Panc1 (cell line): ENCODE measurements at places on chromosomes 1 and 21. TPM values are rescaled to one million over a fixed set of nuclear protein-coding genes. Genes with fewer than 3 reads are reported as not detected.

DNA sequence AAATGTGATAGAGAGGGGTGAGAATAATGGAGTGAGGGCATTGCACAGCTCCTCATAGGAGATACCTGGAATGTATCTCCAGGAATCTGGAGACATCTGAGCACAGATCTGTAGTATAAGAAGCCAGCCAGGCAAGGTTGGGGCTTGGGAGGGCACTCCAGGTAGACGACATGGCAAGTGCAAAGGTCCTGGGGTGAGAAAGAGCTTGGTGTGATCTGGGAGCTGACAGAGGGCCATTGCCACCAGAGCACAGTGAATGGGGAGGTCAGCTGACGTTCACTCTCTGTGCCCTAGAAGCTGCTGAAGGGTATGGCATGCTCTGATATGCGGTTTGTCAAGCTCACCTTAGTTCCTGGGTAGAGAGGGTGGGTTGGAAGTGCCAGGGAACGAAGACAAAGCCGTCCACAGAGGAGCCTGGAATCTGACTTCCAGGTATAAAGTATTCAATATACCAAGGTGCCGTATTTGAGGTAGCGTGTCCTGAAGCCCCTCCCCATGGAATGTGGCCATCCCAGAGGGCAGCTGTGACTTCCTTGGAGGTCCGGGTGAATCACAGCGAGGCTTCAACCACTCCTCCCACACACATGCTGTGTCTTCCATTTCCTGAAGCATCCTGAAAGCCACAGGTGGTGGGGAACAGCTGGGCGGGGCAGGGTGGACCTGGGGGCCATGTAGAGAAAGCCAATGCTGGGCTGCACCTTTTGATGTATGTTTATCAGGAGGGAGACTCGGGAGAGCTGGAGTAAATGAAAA, 182.7 kb upstream of the KLHDC7A start:
- peaks cover 24% of the 10 kb centered on the region for H3K27me3 ChIP-seq
- H3K36me3 ChIP-seq = no peaks in the 10 kb centered on the region
- no peak overlapping the region for H3K27ac ChIP-seq
- H3K4me1 ChIP-seq = no peaks in the 10 kb centered on the region
- H3K4me3 ChIP-seq = no peak overlapping the region

DNA sequence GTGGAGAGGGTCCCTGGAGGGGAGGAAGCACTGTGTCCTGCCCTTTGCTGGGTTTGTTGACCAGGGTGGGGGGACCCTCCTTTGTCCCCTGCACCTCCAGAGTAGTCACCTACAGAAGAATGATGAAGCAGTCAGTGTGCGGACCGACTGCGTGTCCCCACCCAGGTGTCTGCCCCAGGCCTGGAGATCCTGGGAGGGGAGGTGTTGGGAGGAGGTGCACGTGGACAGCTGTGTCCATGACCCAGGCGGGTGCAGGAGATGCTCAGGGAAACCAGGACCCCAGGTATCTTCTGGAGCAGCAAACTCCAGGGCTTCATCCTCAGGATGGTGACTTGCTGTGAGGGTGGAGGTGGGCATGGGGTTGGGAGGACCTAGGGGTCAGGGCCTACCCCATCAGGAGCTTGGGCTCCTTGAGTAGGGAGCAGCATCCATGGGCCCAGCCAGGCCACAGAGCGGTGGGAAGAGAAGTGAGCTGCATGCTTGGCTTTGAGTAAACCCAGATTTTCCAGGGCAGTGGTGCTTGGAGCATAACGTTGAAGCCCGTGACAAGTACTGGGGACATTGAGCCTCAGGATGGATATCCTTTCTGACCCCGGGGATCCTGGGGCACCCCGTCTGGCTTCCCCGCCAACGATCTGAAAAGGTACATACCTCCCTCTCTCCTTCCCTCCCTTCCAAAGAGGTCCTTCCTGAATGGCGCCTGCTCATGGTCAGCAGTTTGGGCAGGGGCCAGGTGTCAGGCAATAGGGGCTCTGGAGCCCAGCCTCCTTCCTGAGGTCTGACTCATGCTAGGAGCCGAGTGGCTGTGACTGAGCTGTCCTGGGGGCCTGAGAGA, 13.7 kb downstream of the ACTRT2 start:
- no peak overlapping the region for H3K4me3 ChIP-seq
- H3K27me3 ChIP-seq = peaks cover 2% of the 10 kb centered on the region; the same call in 1 of the 2 replicates
- no peak for DNase-seq

GRCh38 chr21:34302521-34302920, 61.3 kb upstream of the KCNE2 start:
- no peaks in the 10 kb centered on the region for H3K4me1 ChIP-seq
- H3K36me3 ChIP-seq = no peaks in the 10 kb centered on the region
- no peaks in the 10 kb centered on the region for H3K27me3 ChIP-seq
- H3K27ac ChIP-seq = no peak overlapping the region

DNALI1 gene
- 0.36 TPM for total RNA-seq

DNA sequence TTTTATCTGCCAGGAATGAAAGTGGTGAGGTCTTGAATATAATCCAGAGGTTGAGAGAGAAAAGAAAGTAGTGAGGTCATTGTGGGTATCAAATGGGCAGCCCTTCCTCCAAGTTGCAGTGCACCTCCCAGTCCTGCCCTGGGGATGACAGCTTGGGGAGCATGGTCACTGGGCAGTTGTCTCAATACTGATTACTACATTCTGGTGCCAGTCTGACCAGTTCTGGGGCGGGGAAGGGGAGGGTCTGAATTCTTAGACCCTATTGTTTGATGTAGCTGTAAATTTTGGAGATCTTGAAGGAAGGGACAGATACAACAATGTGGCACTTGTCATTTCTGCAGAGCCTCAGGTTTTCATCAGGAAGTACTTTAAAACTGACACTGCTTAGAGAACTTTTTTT, 11.2 kb downstream of the SLFNL1 start:
- H3K4me3 ChIP-seq = no peak overlapping the region
- H3K27ac ChIP-seq = no peak overlapping the region
- peaks cover 54% of the 10 kb centered on the region for H3K36me3 ChIP-seq
- H3K4me1 ChIP-seq = 0 out of 2 replicates have a peak, but pooled peaks cover 5% of the 10 kb centered on the region
- H3K27me3 ChIP-seq = no peaks in the 10 kb centered on the region

FCGR2B gene
- 0.15 TPM for total RNA-seq

DNA sequence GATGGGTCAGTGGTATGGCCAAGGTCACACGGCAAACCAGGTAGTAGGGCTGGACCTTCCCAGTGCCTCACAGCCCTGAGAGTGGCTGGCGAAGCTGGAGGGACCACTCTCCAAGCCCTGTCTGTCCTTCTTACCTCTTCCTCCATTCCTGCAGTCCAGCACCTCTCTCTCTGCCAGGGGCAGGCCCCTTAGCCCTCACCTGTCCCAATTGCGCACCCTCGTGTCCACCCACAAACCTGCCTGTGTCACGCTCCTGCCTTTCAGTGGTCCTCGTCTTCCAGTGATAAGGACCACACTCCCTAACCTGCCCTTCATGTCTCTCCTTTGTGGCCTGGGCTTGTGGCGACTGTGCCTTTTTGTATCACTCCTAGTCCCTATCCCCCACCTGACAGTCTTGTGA, 3.4 kb downstream of the PODN start:
- H3K36me3 ChIP-seq = no peaks in the 10 kb centered on the region
- no peak overlapping the region for H3K4me3 ChIP-seq
- no peak overlapping the region for H3K27ac ChIP-seq
- no peak for DNase-seq
